ENCODE measurements at places on chromosomes 16 and 17.

DNA sequence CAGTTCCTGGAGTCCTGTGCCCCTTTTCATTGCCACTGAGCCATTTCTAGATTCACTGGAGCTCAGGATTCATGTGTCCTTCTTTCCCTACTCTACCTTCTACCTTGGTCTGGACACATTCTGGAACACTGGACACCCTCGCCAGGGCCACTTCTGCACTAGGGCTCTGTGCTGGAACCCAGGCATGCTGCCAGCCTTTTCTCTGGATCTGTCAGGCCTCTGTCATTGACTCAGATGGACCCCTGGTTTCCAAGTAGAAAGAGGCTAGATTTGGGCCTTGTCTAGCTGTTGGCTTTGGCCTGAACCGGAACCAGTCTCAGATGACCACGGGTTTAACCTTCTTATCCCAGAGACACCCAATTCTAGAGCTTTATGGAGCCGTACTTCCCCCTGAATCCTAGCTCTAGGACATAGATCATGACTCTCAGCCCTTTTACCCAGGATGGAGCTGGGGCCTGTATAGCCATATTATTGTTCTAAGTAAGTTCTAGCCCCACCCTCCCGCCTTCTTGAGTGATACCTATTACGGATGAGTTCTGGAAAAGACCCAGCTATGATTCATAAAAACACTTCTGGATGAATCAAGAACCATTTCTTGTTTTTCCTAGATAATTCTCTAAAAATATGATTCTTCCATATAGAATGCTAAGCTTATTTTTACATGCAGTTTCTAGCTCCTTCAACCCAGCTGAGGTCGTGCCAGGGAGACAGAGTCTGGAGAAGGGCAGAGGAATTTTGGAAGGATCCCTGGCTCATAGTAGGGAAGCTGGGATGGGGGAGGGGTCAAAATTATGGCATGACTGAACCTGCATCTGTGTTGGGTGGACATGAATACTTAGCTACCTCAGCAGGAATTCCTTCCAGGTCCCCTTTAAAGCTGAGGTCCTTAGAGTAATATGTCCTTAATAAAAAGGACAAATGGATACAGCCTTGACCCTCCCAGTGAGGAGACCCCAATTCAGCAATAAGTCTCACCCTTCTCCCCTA is 1.1 kb upstream of the CHRNB1 start:
- DNase-seq, result no peak

GRCh38 chr17:78993981-78994671 is 14.4 kb upstream of the LGALS3BP start:
- no peak for DNase-seq

- DNase-seq, result no peak
These were observed 19.5 kb downstream of the SLC7A6OS start for GRCh38 chr16:68291227-68291626.

DNA sequence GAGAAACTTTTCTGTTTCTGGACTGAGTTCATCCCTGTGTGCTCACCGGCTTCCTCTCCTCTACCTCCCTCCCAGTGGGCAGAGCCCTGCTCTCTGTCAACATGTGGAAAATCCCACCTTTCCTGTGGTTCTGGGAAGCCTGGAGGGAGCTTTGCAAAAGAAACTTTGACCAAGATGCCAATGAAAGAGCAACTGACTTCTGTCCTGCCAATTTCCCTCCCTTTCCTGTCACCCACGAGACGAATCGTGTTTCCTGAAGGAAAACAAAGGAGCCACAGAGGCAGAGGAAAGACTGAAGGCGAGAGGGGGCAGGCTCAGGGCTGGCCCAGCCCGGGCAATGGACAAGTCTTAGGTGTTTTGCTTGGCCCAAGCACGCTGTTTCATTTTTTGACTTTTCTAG is 82.8 kb downstream of the PLCG2 start:
- DNase-seq, result no peak

DNA sequence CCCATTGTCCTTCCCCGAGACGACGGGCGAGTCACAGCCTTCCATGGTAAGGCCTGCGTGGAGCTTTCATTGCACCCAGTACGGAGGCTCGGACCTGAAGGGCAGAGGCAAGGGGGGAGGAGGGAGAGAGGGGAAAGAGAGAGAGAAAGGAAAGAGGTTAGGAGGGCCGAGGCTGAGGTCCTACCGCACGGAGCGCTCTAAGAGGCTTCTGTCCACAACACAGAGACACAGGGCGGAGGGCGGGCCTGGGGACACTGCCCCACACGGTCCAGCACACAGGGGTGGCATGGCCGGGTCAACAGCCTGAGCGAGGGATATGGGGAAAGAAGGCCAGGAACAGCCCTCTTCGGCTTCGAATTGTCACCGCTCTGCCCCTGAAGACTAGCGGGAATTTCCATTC is 87.8 kb downstream of the ZFHX3 start:
- DNase-seq, result no peak

DNA sequence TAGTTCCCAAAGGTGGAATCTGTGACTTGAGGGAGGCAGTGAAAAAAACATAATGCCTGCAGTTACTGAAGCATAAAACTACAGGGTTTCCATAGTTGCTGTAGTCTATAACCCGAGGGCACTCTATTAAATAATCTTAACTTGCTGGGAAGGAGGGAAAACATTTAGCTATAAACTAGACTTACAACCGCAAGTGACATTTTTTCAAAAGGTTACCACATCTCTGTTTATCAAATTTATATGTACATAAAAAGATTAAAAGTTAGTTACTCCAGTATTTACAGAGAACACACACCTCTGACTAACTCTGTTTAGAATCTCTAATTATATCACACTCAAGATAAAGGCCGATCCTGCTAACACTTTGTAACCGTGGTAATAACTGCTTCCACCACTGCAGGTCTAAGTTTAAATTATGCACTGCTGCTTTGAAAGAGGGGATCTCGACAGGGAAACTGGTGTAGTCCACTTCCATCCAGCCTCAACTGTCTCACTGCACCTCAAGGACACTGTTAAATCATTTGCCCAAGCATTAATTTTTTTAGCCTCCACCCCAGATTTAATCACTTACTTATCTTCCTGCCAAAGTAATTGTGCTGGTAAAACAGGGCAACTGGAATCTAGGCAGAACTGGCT is 14.6 kb downstream of the KCNJ16 start:
- no peak for DNase-seq

GRCh38 chr17:1180958-1181752 is 1.4 kb upstream of the ABR start:
- DNase-seq, result peak; percentile 34

DNA sequence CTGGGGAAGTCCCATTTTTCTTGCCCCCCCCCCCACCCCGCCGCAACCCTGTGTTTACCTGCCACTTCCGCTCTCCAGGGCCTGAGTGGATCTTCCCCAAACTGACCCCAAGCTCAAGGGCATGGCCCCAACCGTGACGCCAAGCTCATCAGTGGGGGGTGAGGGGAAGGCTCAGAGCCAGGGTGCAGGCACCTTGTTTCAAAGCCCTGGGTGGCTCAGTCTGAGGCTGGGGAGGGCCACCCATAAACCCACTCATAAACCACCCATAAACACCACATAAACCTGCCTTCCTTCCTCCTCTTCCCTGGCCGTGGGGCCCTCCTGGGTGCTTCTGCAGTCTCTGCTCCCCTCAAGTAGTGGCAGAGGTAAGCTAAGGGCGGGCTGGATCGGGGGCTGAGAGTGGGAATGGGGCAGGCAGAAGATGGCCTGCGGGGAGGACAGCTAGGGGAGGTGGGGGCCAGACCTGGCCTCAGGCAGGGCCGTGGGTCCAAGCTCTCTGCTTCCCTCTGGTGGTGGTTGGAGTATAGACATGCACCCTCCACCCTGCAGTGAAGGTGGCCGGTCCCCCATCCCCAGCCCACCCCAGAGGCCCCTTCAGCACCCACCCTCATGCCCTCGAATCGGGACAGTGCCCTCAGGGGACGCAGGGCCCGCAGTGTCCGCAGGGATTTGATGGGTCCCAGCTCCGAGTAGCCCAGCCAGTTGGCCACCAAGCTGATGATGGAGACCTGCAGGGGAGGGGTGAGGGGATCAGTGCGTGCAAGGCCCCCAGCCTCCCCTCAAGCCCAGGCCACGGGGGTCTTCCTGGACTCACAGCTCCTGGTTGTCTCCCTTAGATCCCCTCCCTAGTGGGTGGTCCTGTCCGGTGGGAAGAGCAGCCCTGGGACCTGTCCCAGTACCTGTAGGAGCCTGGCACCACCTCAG is 14.6 kb upstream of the CD79B start:
- DNase-seq, result peak; percentile 58
